RPMI8226 (cell line): ENCODE measurements at places on chromosomes 4 and X.
A peak's percentile ranks its signal among the peaks of the same experiment; 100 is the strongest.

- DNase-seq = no peak
Observed at GRCh38 chr4:6825403-6825802, 42.9 kb downstream of the KIAA0232 start.

DNA sequence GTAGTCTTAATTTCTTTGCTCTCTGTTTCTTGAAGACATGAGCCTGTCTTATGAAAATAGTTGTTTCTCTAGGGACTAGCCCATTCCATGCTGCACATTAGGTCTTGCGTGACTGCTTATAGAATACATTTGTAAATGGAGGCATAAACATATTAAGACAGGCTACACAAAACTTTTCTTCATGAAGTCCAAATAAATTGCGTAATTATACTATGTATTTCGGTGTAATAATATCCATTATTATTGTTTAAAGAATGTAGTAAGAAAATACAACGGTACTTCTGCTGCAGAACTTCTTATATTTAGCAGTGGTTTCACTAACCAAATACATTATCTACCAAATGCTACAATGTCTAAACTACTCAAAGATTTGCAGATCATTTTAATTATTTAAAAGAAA, 8.5 kb upstream of the NAA11 start:
- no peak for DNase-seq

DNA sequence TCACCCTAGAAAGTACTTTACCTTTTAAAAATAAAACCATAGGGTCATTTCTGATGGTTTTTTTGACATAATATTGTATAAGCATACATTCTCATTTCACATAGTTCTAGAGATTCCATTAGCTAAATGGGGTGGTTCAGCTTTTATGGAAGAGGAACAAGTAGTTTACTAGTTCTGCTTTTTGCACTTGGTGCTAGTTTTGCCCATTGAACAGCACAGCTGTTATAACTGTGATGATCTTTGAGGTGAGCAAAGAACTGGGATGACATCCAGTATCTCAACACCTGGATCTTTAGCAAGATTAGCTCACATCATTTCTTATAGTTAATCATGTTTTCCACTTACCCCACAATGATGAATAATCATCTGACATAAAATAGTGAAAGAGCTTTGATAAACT, 40.9 kb downstream of the MOB1B start:
- peak; percentile 26 for DNase-seq

DNA sequence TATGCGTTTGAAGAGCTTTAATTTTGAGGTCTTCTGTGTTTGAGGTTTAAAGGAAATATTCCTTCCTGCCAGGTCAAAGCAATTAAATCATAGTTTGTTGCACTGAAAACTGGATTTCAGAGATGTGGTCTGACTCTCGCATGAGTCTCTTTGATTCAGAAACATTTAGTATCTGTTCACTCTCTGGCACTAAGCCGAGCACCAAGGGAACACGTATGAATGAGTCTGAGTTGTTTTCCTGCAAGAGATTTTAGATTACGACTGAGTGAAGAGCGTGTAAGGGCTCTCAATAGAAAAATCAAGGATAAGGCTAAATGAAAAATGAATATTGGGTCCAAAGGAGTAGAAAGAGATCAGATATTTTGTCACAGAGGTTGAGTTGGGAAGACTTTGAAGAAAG, 875.4 kb upstream of the PRKX start:
- no peak for DNase-seq

GRCh38 chr4:69823481-69824186, 36.3 kb downstream of the SULT1E1 start:
- DNase-seq = peak; percentile 18

GRCh38 chr4:108926061-108926460, 163.2 kb upstream of the ETNPPL start:
- DNase-seq = no peak

- DNase-seq = peak; percentile 71
Observed at GRCh38 chr4:42282081-42282901, 115.0 kb upstream of the SHISA3 start.

GRCh38 chr4:78753091-78753490, 23.1 kb upstream of the BMP2K start:
- no peak for DNase-seq

- no peak for DNase-seq
Observed at GRCh38 chr4:25370242-25370641, 6.8 kb upstream of the ANAPC4 start.

- DNase-seq = peak; percentile 81
Observed at GRCh38 chrX:47523297-47523696, 37.7 kb upstream of the ARAF start.

GRCh38 chrX:135273162-135273561, 21.3 kb downstream of the ETDA start:
- no peak for DNase-seq

DNA sequence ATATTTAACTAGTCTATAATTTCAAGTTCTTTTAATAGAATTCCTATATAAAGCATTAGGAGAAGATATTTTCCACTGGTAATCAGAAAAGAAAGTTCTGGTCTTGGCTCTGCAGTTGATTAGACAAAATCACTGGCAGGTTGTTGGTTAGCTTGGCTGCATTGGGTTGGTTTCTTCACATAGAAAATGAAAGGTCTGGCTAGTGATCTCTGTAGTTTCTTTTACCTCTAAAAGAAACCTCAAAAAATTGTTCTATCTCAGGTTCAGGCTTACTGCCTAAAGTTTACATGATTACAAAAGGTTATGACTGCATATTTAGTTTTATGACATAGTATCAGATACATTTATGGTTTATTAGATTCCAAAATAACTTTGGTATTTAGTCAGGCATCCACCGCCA, 95.8 kb upstream of the NAP1L5 start:
- no peak for DNase-seq

DNA sequence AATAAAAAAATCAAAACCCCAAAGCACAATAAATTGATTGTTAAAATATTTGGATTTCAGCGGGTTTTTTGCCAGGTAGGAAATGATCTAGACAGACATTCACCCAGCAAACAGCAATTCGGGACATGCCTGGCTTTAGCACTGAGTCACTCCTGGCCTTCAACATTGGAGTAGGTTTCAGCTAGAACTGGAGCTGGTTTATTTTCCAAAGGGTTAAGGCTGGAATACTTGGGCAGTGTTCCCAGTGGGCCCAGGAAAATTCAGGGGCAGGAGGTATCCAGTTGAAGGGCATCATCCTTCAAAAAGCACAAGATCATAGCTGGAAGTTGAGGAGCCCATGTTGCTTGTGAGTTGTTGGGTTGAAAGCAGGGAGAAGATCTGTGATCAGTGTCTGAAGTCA, 41.0 kb downstream of the TXLNG start:
- DNase-seq = no peak
